ENCODE measurements at places on chromosomes 2 and 18.

DNA sequence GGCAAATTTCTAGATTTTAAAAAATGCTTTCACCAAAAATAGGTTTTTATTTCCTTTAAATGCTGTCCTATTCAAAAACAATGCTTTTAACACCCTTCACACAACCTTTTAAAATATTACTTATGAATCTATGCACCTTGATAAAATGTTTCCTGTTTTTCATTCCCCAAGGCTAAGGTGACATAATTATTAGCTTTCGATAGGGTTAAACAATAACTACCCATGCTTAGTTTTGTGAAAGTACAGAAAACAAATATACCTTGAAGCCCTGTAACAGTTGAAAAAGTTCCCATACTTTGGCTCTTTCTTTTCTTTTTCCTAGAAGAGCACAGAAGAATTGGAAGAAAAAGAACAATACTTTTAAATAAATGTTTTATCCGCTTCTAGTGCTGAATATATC lies 54.9 kb upstream of the ITPRID2 start:
- no peaks in the 10 kb centered on the region for H3K27me3 ChIP-seq
- no peak overlapping the region for H3K27ac ChIP-seq
- no peaks in the 10 kb centered on the region for H3K36me3 ChIP-seq
- no peak for DNase-seq

DNA sequence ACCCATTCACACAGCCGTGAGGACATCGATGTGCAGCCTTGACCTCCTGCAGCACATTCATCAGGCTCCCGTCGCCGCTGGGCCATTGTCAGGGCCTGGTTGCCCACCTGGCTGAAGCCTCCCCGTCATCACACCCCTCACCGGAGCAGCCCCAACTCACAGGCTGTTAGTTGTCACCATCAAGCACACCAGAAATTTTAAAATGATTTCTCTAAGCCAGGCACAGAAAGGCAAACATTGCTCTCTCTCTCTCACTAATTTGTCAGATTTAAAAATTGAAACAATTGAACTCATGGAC lies 167.1 kb downstream of the RTP5 start:
- no peak overlapping the region for H3K27ac ChIP-seq
- H3K4me3 ChIP-seq: no peak overlapping the region
- no peaks in the 10 kb centered on the region for H3K4me1 ChIP-seq
- no peaks in the 10 kb centered on the region for H3K27me3 ChIP-seq
- H3K36me3 ChIP-seq: no peaks in the 10 kb centered on the region

DNA sequence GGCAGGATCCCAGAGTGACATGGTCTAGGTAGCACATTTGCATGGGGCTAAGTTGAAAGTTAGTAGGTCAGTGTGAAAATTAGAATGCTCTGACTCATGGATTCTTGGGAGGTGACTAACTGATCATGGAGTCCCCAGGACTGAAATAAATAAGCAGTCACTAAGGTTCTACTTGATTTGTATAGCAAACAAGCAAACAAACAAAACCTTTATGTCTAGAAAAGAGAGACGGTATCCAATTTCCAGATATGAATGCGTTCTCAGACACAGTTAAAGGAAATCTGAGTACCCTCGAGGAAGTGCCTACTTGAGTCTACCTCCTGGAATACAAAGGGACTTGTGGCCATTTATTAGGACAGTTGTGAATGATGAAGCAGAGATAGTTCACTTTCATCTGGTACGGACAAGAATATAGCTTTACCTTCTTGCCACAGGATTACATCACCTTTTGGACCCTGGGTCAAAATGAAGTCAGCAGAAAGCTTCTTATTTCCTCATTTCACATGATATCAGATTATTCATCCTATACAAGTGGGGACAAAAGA lies 54.3 kb upstream of the AGPS start:
- H3K4me1 ChIP-seq: no peaks in the 10 kb centered on the region
- H3K36me3 ChIP-seq: no peaks in the 10 kb centered on the region
- DNase-seq: no peak
- no peaks in the 10 kb centered on the region for H3K27me3 ChIP-seq
- H3K4me3 ChIP-seq: no peak overlapping the region
- H3K27ac ChIP-seq: no peak overlapping the region

GRCh38 chr2:122157158-122157557 lies 401.7 kb downstream of the TSN start:
- H3K4me3 ChIP-seq: no peak overlapping the region
- H3K27me3 ChIP-seq: no peaks in the 10 kb centered on the region
- no peak for DNase-seq
- no peak overlapping the region for H3K27ac ChIP-seq
- H3K4me1 ChIP-seq: no peaks in the 10 kb centered on the region
- H3K36me3 ChIP-seq: no peaks in the 10 kb centered on the region

GRCh38 chr18:75799449-75800330 lies 372.2 kb upstream of the SMIM21 start:
- H3K36me3 ChIP-seq: no peaks in the 10 kb centered on the region
- no peaks in the 10 kb centered on the region for H3K27me3 ChIP-seq
- H3K4me3 ChIP-seq: no peak overlapping the region
- no peak for DNase-seq
- H3K27ac ChIP-seq: no peak overlapping the region

DNA sequence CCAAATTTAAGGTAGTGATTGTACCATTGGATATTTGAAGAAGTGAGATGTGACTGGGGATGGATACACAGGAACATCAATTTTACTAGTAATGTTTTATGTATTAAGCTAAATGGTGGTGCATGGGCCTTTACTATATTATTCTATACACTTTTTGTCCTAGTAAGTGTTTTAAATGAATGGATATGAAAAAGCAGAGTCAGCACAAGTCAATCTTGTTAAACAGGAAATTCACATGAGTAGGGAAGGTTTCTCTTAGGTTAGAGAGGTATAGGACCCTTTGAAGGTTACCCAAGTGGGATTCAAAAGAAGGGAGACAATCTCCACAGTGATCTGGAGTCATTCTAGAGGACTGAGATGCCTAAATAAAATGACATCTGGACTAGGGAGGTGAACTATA lies 71.8 kb upstream of the NCKAP5 start:
- no peaks in the 10 kb centered on the region for H3K36me3 ChIP-seq
- H3K4me1 ChIP-seq: no peaks in the 10 kb centered on the region
- no peak overlapping the region for H3K4me3 ChIP-seq
- H3K27me3 ChIP-seq: no peaks in the 10 kb centered on the region
- no peak for DNase-seq
- H3K27ac ChIP-seq: no peak overlapping the region

DNA sequence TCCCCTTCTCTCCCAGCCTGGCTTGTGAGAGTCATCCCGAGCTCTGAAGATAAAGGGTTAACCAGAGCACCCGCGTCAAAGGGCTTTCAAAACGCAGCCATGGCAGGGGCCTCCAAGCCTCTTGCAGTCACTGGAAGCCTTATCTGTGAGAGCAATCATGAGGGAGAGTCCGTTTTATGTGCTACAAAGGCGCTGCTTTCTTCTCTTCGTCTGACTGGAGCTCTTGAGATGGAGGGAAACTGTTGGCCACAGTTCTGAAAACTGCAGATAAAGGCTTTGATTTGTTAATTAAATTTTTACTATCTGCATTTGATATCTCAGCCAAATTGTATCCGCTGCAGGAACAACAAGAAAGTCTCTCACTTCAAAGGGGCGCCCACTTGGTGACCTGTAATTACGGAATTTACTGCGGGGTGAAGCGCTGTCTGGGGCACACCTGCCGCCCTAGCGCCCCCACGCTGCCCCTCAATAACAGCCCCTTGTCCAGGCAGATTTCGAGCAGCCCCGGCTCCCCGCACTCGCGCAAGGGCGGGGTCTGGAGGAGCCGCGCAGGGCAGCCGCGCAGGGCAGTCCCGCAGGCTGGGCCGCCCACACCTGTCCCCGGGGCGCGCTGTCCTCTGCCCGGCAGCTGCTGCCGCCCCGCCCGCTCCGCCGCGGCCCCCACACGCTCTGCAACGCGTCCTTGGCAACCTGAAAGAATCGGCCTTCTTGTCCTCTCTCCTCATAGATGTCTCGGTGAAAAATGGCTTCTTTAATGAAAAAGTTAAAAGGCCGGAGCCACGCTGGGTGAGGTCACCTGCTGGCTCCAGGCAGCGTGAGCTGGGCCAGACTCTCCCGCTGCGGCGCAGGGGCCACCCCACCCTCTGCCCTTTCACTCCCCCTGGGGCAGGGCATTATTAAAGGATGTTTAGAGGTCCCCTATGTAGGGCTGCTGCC lies 217.9 kb downstream of the VAPA start:
- DNase-seq: no peak
- peaks cover 17% of the 10 kb centered on the region for H3K4me1 ChIP-seq
- no peaks in the 10 kb centered on the region for H3K27me3 ChIP-seq
- H3K4me3 ChIP-seq: peak overlapping the region; percentile 45

DNA sequence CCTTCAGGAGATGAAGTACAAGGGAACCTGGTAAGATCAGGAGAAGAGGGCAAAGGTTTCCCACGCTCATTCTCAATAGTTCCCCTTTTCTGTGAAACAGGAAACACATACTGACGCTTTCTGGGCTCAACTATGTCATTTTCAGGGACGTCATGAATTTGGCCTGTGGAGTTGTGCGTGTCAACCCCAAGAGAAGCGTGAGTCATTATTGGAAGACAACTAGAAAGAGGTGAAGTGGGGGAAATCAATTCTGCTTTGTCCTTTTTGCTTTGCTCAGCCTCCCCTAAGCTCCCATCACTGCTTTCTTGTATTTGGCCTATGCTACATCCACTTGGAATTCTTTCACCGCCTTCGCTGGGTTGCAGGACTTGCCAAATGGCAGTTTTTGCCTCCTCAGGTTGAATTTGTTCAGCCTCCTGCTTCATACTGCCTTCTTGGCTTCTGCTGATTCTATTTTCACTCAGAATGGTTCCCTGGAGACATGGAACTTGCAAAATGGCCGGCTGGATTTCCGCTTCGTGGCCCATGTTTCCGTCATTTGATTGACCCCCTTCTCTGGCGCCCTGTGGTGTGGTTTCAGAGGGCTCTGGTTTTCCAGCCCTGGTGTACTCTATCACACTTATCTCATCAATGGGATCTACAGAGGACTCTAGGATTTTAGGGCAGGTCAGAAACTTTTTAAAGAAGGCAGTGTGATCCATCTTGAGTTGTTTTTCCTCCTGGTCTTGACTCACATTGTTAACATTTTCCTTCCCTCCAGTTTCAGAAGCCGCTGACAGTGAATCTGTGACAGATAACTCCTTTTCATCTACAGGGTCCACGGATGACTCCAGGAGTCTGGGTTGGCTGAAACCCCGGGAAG lies 93.3 kb downstream of the ALPK2 start:
- H3K27me3 ChIP-seq: no peaks in the 10 kb centered on the region
- no peak overlapping the region for H3K4me3 ChIP-seq
- no peak for DNase-seq
- H3K27ac ChIP-seq: peak overlapping the region; percentile 12
- no peaks in the 10 kb centered on the region for H3K4me1 ChIP-seq

DNA sequence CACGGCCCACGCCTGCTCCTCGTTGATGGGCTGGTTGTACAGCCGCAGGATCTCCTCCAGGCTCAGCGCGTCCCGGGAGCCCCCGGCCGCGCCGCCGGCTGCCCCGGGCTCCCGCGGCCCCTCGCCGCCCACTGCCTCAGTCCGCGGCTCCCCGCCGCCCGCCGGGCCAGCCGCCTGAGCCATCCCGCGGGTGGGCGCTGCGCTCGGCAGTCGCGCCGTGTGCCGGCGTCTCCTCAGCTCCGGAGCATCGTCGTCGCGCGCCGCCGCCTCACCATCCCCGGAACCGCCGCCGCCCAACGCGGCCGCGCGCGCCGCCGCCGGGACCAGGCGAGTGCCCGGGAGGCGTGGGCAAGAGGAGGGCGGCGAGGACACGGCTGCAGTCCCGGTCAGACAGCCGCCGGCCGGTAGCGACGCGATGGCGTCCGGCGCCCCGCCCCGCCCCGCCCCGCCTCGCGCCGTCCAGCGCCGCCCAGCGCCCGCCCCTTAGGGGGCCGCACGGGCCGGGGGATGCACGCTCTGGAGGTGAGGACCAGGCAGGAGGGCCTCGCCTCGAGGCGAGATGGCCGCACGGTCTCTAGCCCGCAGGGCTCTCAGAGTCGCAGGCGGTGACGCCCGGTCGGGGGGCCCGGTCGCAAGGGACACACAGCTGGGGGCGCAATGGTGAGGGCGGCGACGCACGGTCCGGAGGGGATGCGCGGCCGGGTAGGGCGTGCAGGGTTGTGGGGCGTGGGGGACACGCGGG lies at the start of gene SPIRE1:
Gene SPIRE1 (minus strand): TSS at position 424 of the 742 bp plus-strand sequence. CDS start 241 bp downstream, at position 183.
- H3K36me3 ChIP-seq: no peaks in the 10 kb centered on the region
- peak within 1 kb of the TSS; percentile 89 for H3K4me3 ChIP-seq
- peak; percentile 59 for DNase-seq
- H3K27me3 ChIP-seq: no peaks in the 10 kb centered on the region

DNA sequence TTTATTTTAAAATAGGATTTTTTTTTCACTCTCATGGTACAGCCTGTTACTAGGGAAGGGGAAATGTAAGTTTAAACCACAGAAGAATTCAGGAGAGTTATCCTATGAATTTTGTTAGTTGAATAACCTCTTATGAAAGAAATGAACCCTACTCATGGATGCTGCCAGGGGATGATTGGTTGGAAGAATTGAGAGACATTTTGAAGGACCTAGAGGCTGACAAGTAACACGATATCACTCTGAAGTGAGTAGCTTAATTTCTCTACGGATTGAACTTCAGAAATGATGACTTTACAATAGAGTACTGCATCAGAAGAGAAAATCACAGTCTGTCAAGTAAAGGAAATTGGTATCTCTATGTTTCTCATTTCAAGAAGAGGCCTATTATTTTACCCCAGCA lies 1346.2 kb downstream of the SUCLG1 start:
- H3K27me3 ChIP-seq: no peaks in the 10 kb centered on the region
- no peak for DNase-seq
- H3K36me3 ChIP-seq: no peaks in the 10 kb centered on the region
- no peak overlapping the region for H3K4me3 ChIP-seq
- no peaks in the 10 kb centered on the region for H3K4me1 ChIP-seq

DNA sequence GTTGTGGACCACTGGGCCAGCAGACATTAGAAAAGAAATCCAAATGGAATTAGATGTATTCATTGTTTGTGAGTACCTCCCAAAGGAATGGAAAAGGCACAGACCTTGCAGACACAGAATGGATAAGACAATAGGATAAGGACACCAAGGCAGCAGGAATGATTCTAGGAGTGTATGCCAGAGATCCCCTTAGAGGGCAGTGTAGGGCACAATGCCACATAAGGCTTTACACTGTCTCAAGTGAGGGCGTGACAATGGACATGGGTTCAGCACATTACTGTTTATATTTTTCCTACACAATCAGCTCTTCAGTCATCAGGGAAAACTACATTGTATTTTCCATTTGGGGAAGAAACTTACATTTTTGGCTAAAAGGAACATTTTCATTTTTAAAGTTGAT lies 250.9 kb downstream of the PTH2R start:
- H3K36me3 ChIP-seq: no peaks in the 10 kb centered on the region
- no peak overlapping the region for H3K27ac ChIP-seq
- DNase-seq: no peak
- no peaks in the 10 kb centered on the region for H3K4me1 ChIP-seq
- H3K4me3 ChIP-seq: no peak overlapping the region
